ENCODE measurements at places on chromosomes 5 and 9. TPM values are rescaled to one million over a fixed set of nuclear protein-coding genes. Genes with fewer than 3 reads are reported as not detected.

GRCh38 chr5:119343766-119344165 lies 12.1 kb upstream of the TNFAIP8 start:
- DNase-seq: no peak

- peak; percentile 54 for DNase-seq
Measured at GRCh38 chr5:177003649-177004048, 2.9 kb downstream of the UIMC1 start.

- peak; percentile 10 for DNase-seq
Measured at GRCh38 chr9:16787724-16788123, 82.7 kb downstream of the BNC2 start.

The SAXO1 gene
- not detected for total RNA-seq

The IFNB1 gene
- not detected for total RNA-seq

DNA sequence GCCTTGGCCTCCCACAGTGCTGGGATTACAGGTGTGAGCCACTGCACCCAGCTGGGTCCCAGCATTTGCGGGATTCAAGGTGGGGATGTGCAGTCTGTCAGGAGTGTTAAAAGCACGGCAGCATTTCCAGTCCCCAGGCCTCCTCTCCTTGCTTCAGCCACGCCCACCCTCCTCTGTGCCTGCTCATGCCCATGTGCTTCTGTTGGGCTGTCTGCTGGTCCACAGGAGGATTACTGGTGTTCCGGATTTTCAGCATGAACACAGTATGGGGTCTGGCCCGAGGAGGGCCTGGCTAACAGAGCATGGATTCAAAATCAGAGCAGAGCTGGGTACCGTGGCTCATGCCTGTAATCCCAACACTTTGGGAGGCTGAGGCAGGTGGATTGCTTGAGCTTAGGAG lies 5.5 kb downstream of the ARRDC1 start:
- no peak for DNase-seq

- peak; percentile 74 for DNase-seq
Measured at GRCh38 chr5:64811050-64811640, 42.4 kb downstream of the CWC27 start.

DNA sequence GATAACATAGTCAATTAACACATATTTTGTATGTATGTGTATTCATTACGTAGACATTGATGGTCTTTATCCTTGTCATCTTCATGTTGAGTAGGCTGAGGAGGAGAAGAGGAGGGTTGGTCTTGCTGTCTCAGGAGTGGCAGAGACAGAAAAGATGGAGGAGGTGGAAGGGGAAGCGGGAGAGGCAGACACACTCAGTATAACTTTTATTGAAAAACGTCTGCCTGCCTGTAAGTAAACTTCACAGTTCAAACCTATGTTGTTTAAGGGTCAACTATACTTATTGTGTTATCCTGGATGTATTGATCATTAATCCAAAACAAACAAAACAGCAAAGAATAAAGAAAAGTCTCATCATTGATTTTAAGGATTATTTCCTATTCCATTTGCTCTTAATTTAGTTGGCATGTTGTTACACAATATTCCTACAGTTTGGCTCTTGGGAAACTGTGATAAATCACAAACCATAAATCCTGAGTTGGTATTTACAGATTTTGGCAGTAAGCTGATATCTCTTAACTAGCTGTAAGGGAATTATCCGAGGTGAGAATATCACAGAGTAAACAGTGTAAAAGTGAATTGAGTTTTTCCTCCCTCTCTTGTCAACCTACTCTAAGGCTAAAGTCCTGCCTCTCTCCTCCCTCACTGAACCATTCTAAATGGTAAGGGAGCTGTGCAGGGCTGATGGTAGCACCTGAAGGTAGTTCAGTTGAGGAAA lies 487.2 kb downstream of the SPATA31D1 start:
- DNase-seq: no peak

GRCh38 chr5:32586276-32586599 lies 881 bp downstream of the SUB1 start:
- no peak for DNase-seq

The C5orf52 gene
- not detected for total RNA-seq

DNA sequence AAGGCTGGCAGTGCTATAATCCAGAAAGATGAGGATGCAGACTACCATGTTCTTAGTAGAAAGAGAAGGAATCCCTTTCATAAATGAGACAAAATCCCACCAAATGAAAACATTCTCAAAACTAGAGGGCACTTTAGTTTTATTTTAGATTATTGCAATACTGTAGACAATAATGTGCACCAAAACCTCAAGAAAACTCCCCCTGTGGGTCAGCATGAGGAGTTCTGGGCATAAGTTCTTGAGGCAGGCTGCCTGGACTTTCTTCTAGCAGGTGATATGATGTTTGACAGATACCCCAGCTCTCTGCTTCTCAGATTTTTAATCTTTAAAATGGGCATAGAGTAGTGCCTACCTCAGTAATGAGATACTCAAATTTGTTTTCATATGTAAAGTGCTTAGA lies 196.3 kb upstream of the CTNND2 start:
- DNase-seq: no peak

- no peak for DNase-seq
Measured at GRCh38 chr9:100848726-100849125, 179.8 kb upstream of the PLPPR1 start.

- no peak for DNase-seq
Measured at GRCh38 chr9:130217838-130218237, 45.6 kb downstream of the NCS1 start.

The INSL6 gene
- not detected for total RNA-seq

GRCh38 chr5:173895401-173896165 lies 7.4 kb downstream of the CPEB4 start:
- no peak for DNase-seq

The CAVIN4 gene
- 1.2 TPM for total RNA-seq

DNA sequence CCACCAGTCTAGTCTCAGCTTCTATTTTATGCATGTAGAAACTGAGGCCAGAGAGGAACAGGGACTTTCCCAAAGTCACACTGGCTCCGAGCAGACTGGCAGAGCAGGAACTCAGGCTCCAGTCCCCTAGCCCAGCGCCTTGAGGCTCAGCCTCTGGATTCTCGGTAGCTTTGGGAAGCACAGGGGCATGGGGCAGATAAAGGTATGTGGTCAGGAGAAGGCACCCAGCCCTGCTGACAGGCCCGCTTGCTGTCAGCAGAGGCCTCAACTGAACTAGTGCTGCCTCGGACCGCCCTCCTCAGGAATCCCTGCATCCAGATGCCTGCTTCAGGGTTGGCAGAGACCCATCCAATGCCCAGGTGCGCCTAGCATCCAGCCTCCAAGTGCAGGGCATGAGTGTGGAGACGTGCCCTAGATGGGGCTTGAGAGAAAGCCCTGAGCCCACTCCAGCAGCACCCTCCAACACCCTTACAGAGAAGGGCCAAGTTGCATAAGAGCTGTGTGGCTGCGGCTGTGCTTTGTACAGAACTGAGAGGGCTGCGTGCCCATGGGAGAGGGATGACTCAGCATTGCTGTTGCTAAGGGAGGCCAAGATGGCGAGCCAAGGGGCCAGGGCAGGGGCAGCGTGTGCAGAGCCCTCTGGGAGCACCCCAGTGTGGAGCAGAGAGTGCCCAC lies 168.6 kb downstream of the MACROH2A1 start:
- no peak for DNase-seq

The LAMC3 gene
- 5.1 TPM for total RNA-seq

DNA sequence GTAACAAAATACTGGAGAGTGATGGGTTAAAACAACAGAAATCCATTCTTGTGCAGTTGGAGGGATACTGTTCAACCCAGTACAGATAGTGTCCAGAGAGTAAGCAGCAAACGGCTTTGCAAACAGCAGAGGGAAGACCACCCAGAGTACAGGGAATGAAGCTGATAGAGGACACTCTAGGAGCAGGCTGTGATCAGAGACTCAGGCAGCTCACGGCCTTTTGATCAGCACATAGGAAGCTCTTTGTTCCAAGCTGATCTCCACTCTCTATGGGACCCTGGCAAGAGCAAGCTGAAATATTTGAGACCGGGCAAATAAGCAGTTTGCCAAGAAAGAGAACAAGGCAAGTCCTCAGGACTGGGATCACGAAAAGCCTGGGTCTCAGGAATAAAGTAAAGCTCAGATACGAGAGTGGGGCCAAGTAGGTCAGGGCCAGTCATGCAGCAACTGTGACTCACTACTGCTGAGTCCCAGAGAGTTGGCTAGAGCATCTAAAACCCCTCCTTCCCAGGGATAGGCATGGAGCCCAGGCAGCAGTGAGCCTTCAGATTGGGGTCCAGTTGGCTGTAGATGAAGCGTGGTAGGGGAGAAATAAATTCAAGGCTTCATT lies 52.4 kb downstream of the MELK start:
- DNase-seq: peak; percentile 75

Measured in dermis microvascular lymphatic vessel endothelial cell (primary cell).